ENCODE measurements at places on chromosomes 13 and 19.

DNA sequence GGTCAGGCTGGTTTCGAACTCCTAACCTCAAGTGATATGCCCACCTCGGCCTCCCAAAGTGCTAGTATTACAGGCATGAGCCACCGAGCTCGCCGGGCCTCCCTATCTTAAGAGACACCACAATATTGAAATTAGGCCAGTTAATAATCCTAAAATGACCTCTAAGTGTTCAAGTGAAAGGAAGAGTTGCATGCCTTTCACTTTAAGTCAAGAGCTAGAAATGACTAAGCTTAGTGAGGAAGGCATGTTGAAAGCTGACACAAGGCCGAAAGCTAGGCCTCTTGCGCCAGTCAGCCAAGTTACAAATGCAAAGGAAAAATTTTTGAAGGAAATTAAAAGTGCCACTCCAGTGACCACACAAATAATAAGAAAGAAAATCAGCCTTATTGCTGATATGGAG is 144.5 kb upstream of the FNDC3A start:
- no peak for DNase-seq

DNA sequence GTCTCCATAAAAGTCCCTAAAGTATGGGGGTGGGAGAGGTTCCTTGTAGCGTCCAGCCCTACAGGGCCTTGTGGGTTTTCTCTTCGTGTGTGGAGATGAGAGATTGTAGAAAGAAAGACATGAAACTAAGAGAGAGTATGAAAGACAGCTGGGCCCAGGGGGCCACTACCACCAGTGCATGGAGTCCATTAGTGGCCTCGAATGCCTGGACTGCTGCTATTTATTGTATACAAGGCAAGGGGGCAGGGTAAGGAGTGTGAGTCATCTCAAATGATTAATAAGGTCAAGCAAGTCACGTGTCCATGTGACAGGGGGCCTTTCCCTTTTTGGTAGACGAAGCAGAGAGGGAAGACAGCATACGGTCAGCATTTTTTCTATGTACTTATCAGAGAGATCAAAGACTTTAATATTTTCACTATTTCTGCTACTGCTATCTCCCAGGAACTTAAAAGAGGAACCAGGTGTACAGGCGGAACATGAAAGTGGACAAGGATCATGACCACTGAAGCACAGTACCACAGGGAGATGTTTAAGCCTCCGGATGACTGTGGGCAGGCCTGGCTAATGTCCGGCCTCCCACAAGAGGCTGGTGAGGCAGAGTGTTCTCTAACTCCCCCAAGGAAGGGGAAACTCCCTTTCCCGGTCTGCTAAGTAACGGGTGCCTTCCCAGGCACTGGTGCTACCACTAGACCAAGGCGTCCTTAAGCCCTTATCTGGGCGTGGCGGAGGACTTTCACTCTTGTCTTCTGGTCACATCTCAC is 25.5 kb downstream of the FGF21 start:
- no peak for DNase-seq

- no peak for DNase-seq
Observed at GRCh38 chr19:32105527-32106310, 239.7 kb upstream of the ZNF507 start.

- peak; percentile 49 for DNase-seq
Observed at GRCh38 chr13:45055902-45056648, 64.2 kb upstream of the GTF2F2 start.

DNA sequence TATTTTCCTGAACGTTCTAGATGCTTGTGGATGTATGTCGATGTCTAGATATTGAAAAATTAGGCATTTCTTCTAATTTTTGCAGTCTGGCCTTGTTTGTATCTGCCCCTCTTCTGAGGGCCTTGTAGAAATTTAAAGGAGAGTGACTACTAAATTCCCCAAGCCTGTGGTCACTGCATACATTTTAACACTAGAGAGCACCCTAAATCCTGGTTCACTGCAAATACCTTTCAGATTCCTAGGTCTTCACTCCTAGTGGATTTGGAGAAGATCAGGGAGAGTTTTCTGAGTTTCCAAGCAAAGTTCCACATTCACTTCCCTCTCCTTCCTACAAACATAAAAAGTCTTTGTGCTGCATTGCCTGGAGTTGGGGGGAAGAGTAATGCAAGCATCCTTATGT is 1272.5 kb downstream of the OLFM4 start:
- DNase-seq = no peak

DNA sequence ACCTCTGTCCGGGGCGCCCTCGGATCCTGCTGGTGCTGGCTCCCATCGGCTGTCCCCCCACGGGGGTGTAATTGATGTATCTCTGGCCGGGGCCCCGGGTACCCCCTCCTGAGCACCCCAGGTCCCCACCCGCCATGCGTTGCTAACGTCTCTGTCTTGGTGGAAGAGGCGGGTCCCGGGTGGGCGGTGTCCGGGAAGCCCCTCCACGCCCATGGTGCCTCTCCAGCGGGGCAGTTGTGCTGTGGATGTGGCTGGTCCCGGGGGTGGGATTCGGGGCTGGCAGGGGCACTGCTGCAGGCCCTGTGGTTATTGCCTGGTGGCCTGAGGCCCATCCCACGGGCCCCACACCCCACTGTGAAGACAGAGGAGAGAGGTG is 4.9 kb downstream of the DIRAS1 start:
- no peak for DNase-seq

DNA sequence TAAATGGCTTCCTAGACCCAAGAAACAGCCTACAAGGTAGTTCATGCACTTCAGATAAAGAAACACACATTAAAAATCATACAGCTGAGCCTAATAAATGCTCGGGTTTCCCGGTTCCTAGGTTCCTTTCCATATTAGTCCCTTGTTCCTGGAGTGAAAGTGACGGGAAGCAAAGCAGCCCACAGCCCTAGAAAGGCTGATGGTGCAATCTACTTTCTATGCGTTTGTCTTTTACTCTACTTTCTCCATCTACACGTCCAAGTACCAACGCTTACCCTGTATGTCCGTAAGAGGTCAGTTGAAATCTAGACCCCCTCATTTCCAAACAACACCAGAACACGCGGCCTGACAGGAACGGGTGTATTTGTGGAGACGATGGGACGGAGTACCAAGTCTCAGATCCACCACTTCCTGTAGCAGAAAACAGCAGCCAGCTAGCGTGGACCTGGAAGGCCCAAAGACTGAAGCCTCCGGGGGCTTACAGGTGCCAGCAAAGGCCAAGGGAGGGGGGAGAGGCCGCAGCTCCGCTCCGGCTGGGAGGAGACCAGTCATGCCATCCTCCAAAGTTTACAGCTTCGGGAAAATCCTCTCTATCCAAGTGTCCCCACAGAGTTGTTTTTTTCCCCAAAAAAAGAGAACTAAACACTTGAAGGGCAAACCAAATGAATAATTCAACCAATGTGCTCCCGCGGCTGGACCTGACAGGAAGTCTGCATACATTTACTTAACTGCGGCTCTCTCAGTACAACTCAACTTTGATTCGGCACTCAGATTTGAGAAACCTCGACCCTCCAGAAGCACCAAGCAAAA is 34.1 kb downstream of the STK24 start:
- peak; percentile 40 for DNase-seq

- DNase-seq = no peak
Observed at GRCh38 chr19:16677055-16677454, 16.1 kb downstream of the TMEM38A start.

- no peak for DNase-seq
Observed at GRCh38 chr13:100811928-100812327, 137.3 kb upstream of the TMTC4 start.

- DNase-seq = no peak
Observed at GRCh38 chr19:36819130-36819630, 19.0 kb downstream of the ZNF790 start.

GRCh38 chr13:44929692-44930091 is 59.6 kb downstream of the NUFIP1 start:
- no peak for DNase-seq

- peak; percentile 75 for DNase-seq
Observed at GRCh38 chr19:49106648-49107135, 7.5 kb upstream of the LIN7B start.

- no peak for DNase-seq
Observed at GRCh38 chr13:110012102-110012739, 225.8 kb upstream of the IRS2 start.

DNA sequence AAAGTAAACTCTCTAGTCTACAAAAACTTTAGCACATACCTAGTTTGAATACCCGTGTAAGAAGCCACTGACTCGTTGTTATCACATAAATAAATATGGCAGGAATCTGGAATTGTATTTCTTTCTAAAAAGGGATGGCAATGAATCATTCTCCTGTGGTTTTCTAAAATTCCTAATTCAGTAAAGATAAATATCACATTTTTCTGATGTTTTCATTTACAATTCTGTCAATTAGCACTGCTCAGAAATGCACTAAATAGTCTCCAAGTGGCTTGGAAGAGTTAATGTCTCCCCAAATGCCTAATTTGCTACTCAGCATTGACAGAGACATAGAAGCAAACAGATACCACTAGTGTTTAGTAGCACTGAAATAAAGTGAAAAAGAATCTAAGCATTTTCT is 547.7 kb upstream of the SLITRK1 start:
- no peak for DNase-seq

DNA sequence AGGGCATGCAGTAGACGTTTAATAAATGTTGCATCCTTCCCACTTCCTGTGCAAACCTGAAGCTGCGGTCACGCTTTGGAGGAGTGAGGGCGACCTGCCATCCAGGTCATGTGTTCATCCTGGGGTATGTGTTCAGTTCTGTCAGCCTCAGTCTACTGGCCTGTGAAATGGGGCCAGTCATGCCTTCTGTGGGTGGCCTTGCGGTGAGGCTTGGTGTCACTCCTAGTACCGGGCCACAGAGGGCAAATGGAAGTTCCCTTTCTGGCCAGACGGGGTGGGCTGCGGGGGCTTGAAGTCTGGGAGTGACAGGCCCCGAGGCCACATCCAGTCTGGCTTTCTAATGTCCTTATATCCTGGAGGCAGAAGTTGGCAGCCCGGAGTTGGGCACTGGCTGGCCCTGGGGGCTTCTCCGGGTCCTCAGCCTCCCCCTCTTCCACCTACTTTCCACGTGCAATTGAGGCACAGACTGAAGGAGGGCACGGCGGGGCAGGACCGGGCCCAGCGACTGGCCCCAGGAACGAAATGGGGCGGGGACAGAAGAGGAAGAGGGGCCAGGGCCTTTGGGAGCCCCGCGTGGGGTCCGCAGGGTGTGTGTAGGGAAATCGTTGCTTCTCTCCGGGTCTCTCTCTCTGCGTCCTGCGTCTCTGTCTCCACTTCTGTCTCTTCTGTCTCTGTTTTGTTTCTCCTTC is 11.1 kb downstream of the PDE4A start:
- DNase-seq = peak; percentile 51

GRCh38 chr19:55312621-55313512 is 12.3 kb downstream of the TMEM150B start:
- DNase-seq = no peak

DNA sequence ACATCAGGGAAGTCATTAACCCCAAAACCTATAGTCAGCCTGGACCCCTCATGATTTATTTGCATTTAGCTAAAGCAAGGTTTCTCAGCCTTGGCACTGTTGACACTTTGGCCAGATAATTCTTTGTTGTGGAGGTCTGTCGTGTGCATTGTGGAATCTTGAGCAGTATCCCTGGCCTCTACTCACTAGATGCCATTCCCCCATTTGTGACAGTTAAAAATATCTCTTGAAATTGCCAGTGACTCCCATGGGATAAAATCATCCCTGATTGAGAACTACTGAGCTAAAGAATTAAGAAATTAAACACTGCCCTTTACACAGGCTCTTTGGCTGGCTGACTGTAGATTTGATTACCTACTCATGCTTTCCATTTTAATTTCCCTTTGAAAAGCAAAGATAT is 102.7 kb downstream of the LMO7 start:
- DNase-seq = no peak

- no peak for DNase-seq
Observed at GRCh38 chr19:4157164-4157563, 3.7 kb downstream of the CREB3L3 start.

GRCh38 chr19:46426506-46427162 is 2.1 kb downstream of the PNMA8C start:
- peak; percentile 61 for DNase-seq

GRCh38 chr19:18606281-18607225 is at the start of gene CRLF1:
Gene CRLF1 (minus strand): TSS chr19:18606799. CDS start chr19:18606656, 143 bp downstream.
- DNase-seq = no peak

DNA sequence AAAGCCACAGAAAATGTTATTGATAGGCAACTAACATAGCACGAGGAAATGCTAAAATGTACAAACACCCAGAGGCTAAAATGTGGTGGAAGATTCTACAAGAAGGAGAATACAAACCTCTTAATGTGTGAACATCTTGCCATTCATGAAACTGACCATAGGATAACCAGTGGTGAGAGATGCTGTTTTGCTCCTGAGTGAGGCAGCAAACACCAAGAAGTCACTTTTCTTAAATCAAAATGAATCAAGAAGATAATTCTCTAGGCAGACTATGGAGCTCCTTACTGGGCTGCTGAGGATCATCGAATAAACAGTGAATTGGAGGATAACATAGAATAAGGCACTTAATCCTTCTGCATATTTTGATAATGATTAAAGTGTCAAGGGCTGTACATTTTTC is 375.4 kb upstream of the SLITRK6 start:
- DNase-seq = no peak

DNA sequence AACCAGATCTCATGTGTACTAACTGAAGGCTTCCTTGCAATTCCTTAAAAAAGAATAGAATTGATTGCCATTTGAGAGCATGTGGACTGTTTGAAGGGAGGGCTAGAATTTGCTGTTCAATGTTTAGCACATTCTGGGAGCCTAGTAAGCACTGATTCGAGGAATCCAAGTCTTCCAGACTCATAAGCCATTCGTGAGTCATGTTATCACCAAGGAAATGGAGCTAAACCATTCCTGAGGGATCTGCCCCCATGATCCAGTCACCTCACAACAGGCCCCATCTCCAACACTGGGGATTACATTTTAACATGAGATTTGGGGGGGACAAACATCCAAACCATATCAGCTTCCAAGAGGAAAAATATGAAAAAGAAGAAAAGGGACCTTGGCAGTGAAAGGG is 276.4 kb downstream of the KCNRG start:
- DNase-seq = no peak

- no peak for DNase-seq
Observed at GRCh38 chr19:11018179-11018578, 57.3 kb downstream of the SMARCA4 start.

- no peak for DNase-seq
Observed at GRCh38 chr13:80363890-80364503, 23.1 kb upstream of the SPRY2 start.

DNA sequence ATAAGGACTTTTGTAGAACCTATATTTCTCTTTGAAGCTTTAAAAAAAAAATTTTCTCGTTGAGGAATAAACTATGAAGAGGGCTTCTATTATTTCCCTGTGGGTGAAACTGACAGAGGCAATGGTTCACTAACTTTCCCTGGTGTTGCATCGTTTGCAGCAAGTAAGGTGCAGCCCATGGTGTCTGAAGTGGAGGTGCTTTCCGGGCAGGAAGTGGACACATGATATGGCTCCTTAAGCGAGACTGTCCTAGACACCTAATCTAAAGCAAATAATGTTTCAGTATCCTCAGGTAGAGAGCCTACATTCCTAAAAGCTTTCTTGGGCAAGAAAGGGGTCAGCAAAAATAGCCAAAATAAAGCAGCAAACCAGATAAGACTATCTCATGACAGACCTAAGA is 437.6 kb upstream of the ARGLU1 start:
- no peak for DNase-seq

All from stimulated activated CD4-positive, alpha-beta T cell treated with anti-CD3 and anti-CD28 coated beads, Interleukin-15, amount 100 ng/mL, for 24 hours (primary cell).